GM12892 (cell line): ENCODE measurements at places on chromosomes 6 and 20.

DNA sequence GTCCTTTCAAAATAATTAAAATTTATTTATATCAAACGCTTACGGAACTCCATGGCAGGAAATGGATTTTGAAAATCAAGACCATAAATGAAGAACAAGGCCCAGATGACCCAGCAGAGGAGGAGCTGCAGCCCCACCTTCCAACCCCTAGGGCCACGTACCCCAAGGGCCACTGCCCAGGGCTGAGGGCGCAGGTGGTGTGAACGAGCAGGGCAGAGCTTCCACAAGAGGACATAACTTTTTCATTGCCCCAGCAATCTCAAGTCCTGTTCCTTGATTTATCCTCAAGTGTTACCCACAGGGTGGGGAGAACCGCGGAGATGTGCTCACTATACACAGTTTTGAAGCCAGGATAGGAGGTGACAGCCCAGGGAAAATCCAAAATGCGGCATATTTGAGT lies 42.8 kb downstream of the PSMG4 start:
- no peak for DNase-seq

DNA sequence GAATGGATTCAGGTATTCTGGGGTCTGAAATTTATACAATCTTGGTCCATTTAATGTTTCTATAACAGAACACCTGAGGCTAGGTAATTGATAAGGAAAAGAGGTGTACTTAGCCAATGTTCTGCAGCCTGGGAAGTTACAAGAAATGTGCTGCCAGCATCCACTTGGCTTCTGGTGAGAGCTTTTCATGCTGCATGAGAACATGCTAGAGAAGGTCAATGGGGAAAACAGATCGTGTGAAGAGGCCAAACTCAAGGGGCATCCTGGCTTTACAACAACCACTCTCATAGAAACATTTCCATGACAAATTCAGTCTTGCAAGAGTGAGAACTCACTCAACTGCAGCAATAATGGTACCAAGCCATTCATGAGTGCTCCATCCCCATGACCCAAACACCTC lies 16.8 kb downstream of the IL22RA2 start:
- DNase-seq = no peak

DNA sequence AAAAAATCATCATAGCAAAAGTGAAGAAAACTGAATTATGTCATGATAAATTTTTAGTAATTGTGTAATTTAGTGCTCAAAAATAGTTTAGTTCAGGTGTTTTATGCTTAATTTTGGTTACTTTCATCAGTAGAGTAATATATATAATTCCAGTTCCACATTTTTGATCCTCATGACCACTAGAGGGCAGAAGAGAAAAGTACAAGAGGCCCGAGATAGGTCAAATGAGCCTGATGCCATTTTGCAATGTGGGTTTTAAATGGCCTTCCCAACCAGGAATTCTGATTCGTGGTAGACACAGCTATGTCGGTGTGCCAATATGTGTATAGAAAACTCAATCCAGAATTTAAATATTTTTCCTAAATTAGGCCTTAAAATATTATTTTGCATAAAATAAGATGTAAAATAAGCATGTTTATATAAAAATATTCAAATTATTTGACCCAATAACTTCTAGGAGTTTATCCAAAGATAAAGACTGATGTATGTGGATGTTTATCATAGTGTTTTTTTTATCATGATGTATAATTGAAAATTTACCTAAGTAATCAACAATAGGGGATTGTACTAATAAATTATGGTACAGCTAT lies 159.7 kb upstream of the RPS6KA2 start:
- DNase-seq = no peak

- DNase-seq = no peak
Observed at GRCh38 chr6:51526922-51527321, 560.5 kb downstream of the PKHD1 start.

GRCh38 chr20:20549267-20549612 lies 163.2 kb downstream of the RALGAPA2 start:
- no peak for DNase-seq

- DNase-seq = no peak
Observed at GRCh38 chr6:127178746-127179145, 60.3 kb downstream of the RSPO3 start.

GRCh38 chr6:158032354-158032733 lies 50.7 kb downstream of the SYNJ2 start:
- no peak for DNase-seq

DNA sequence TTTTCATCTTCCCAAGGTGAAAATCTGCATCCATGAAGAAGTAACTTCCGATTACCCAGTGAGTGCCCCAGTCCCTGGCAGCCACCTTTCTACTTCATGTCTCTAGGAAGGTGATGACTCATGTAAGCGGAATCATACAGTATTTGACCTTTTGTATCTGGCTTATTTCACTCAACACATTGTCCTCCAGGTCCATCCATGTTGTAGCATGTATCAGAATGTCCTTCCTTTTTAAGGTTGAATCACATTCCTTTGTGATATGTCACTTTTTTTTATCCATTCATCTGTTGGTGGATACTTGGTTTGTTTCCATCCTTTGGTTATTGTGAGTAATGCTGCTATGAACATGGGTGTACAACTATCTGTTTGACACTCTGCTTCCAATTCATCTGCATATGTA lies 176.3 kb upstream of the CDYL start:
- DNase-seq = no peak

DNA sequence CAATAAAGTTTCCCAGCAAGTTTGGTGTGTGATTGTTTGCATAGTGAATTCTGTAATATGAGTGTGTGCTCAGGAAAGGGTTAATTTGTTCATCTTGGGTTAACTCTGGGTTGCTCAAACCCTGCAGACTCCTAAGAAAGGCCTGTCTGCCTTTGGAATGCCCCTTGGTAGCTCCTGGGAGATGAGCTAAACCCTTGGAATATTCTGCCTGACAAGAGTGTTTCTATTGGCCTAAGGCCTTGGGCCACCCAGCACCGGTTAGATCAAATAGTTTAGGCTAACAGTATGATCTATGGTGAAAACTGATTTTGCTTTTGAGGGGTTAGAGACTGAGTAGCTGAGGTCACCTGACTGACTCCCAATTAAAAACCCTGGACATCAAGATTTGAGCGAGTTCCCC lies 248.3 kb downstream of the GRM1 start:
- no peak for DNase-seq

DNA sequence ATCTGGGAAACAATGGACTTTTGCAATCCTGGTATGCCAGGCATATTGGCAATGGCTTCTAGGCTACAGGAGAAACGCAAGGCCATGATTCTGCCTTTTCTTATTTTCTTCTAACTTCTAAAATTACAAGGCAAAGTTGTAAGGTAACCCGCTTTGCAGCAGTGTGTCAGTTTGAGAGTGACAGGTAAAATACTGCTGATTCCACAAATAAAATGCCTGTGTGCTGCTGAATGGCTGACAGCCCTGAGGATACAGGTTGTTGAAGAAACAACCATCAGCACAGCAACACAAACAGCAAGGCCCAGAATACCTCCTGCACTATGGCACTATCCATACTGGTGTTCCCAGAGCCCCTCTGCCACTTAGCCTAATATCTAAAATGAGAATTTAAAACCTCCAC lies 37.1 kb downstream of the SLC17A1 start:
- DNase-seq = no peak

GRCh38 chr20:31675828-31676608 lies 38.3 kb downstream of the COX4I2 start:
- DNase-seq = no peak

DNA sequence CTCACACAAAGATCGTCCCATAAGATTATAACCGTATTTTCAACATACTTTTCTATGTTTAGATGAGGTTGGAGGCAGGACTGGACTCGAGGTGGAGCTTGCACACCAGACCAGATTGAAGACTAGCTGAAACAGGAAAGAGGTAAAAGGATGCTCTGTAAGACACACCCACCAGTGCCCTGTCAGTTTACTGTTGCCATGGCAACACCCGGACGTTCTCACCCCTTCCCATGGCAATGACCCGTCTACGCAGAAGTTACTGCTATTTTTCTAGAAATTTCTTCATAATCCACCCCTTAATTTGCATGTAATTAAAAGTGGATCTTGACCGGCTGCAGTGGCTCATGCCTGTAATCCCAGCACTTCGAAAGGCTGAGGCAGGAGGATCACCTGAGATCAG lies 13.6 kb upstream of the SRSF6 start:
- no peak for DNase-seq

GRCh38 chr6:130907687-130908086 lies 80.5 kb downstream of the SMLR1 start:
- DNase-seq = no peak

- no peak for DNase-seq
Observed at GRCh38 chr6:29510746-29511300, 23.1 kb upstream of the MAS1L start.

DNA sequence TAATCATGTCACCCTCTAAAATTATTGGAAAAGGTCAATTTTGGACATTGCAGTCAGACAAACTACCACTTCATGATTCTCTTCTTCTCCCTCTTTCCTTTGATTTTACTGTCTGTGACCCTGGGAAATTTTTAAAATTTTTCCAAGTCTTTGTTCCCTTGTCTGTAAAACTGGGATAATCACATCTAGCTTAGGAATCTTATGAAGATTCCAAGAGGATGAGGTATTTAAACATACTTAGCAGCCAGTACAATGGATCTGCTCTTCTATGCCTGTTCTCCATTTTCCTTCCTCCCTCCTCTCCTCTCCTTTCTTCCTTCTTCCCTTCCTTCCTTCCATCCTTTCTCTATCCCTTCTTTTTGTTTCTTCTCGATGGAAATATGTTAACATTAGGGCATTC lies 651.6 kb upstream of the MARCKS start:
- DNase-seq = no peak

DNA sequence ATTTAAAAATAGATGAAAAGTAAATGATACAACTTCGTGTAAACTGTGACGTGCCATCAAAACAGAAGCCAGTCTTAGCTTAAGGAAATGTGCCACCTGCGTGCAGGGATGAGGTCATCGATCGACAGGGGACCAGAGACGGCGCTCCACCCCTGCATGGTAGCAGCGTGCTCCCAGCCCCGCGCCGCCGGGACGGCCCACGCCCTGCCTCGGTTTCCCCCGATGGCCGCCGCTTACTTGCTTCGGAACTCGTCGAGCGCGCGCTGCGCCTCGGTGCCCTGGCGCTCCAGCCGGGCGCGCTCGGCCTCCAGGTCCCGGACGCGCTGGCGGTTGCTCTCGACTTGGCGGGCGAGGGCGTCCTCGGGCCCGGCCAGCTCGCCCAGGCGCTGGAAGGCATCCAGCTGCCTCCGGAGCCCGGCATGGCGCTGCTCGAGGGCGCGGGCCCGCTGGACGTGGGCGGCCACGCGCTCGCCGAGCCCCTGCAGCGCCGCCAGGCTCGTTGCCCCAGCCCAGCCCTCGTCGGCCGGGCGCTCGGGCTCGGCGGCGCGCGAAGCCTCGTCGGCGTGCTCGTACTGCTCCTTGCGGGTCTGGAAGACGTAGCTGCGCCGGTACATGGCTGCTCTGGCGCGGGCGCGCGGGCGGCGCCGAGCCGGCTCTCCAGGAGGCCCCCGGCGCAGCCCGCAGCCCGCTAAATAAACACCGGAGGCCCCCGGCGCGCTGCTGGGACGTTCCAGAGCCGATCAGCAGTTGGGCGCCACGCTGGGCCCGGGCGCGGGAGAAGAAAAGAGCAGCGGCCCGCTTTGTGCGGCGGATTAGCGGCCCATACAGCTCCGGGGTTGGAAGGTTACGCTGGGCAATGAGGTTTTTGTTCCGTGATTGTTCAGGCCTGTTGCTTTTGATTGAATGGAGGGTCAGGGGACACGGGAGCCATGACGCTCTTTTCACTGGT lies at the start of gene BFSP1:
TSS of gene BFSP1 (minus strand) at position 664 of the 949 bp plus-strand sequence. CDS start at position 614, 50 bp downstream.
- peak; percentile 36 for DNase-seq

DNA sequence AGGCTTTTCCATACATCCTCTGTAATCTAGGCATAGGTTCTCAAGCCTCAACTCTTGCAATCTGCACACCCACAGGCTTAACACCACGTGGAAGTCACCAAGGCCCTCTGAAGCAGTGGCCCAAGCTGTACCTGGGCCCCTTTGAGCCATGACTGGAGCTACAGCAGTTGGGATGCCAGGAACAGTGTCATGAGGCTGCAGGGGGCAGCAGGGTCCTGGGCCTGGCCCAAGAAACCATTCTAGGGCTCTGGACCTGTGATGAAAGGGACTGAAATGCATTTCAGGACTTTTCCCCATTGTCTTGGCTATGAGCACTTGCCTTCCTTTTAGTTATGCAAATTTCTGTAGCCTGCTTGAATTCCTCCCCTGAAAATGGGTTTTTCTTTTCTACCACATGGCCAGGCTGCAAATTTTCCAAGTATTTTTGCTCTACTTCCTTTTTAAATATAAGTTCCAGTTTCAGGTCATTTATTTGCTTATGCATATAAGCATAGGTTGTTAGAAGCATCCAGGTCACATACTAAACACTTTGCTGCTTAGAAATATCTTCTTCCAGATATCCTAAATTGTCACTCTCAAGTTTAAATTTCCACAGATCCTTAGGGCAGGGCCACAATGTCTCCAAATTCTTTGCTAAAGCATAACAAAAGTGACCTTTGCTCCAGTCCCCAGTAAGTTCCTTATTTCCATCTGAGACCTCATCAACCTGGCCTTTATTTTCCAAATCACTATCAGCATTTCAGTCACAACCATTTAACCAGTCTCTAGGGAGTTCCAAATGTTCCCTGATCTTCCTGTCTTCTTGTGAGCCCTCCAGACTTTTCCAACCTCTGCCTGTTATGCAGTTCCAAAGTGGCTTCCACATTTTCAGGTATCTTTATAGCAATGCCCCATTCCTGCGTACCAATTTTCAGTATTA lies 48.6 kb upstream of the CD2AP start:
- no peak for DNase-seq
